ENCODE measurements at places on chromosomes 7 and 10. TPM values are rescaled to one million over a fixed set of nuclear protein-coding genes. Genes with fewer than 3 reads are reported as not detected.

The LRIT1 gene
- not detected for total RNA-seq

The HBP1 gene
- total RNA-seq: 67.5 TPM

The HOXA6 gene
- 0.29 TPM for total RNA-seq

The DHX32 gene
- 31.7 TPM for total RNA-seq

The VPS37D gene
- 13.5 TPM for total RNA-seq

The HOXA2 gene
- 0.52 TPM for total RNA-seq

The PPP1R9A gene
- 30.5 TPM for total RNA-seq

The ANKRD22 gene
- 11.6 TPM for total RNA-seq

The RBAK gene
- total RNA-seq: 10.1 TPM

The PILRA gene
- total RNA-seq: 8.0 TPM

The CCL26 gene
- total RNA-seq: 0.89 TPM

The PDE1C gene
- 2.4 TPM for total RNA-seq

The NUDT1 gene
- 11.6 TPM for total RNA-seq

The RBM20 gene
- total RNA-seq: 1.4 TPM

The ATG9B gene
- 1.2 TPM for total RNA-seq

The GTF2IRD1 gene
- 28.9 TPM for total RNA-seq

The TSPAN33 gene
- total RNA-seq: 16.2 TPM

The FKBP9 gene
- 116 TPM for total RNA-seq

The ACSL5 gene
- total RNA-seq: 34.1 TPM

The ZNF22 gene
- total RNA-seq: 16.5 TPM

The CAMK1D gene
- 19.4 TPM for total RNA-seq

The AKR1C1 gene
- 48.7 TPM for total RNA-seq

The HECW1 gene
- total RNA-seq: 3.8 TPM

The GSAP gene
- 23.9 TPM for total RNA-seq

The GOLGA7B gene
- 3.3 TPM for total RNA-seq

The BAZ1B gene
- 50.7 TPM for total RNA-seq

The COL28A1 gene
- 5.1 TPM for total RNA-seq

The ASZ1 gene
- total RNA-seq: not detected

The HABP2 gene
- total RNA-seq: 296 TPM

The ACSM6 gene
- not detected for total RNA-seq

The OR2A12 gene
- total RNA-seq: not detected

The CALML5 gene
- not detected for total RNA-seq

The ELFN1 gene
- total RNA-seq: 1.4 TPM

The ETV1 gene
- total RNA-seq: 136 TPM

The PLAC9 gene
- total RNA-seq: 8.5 TPM

The ZNF679 gene
- not detected for total RNA-seq

The ZP3 gene
- total RNA-seq: 5.6 TPM

The IL2RA gene
- total RNA-seq: 1.4 TPM

The POM121C gene
- 46.4 TPM for total RNA-seq

The CCDC172 gene
- not detected for total RNA-seq

The SPDYE6 gene
- not detected for total RNA-seq

The CPA5 gene
- 0.92 TPM for total RNA-seq

The NCF1 gene
- total RNA-seq: 6.8 TPM

The HELLS gene
- total RNA-seq: 7.1 TPM

The DRGX gene
- total RNA-seq: not detected

The ZNF467 gene
- total RNA-seq: 31.1 TPM

The SUN3 gene
- total RNA-seq: not detected

The ELMO1 gene
- 43.4 TPM for total RNA-seq

The BET1 gene
- total RNA-seq: 24.7 TPM

The NANOS1 gene
- 0.60 TPM for total RNA-seq

The PLAU gene
- total RNA-seq: 15.5 TPM

The GIMAP7 gene
- total RNA-seq: 16.9 TPM

The PRLHR gene
- total RNA-seq: 0.17 TPM

The FAM241B gene
- 4.0 TPM for total RNA-seq

The WNT8B gene
- total RNA-seq: not detected

The AKR1C8 gene
- total RNA-seq: not detected

The STEAP2 gene
- total RNA-seq: 29.9 TPM

Data from mucosa of gallbladder (tissue), 1 donor.